ENCODE measurements at places on chromosomes 6 and 20.

- DNase-seq, result no peak
Observed at GRCh38 chr20:9668381-9668780, 154.0 kb downstream of the LAMP5 start.

GRCh38 chr20:42432496-42433334 lies 757.0 kb downstream of the PTPRT start:
- no peak for DNase-seq

DNA sequence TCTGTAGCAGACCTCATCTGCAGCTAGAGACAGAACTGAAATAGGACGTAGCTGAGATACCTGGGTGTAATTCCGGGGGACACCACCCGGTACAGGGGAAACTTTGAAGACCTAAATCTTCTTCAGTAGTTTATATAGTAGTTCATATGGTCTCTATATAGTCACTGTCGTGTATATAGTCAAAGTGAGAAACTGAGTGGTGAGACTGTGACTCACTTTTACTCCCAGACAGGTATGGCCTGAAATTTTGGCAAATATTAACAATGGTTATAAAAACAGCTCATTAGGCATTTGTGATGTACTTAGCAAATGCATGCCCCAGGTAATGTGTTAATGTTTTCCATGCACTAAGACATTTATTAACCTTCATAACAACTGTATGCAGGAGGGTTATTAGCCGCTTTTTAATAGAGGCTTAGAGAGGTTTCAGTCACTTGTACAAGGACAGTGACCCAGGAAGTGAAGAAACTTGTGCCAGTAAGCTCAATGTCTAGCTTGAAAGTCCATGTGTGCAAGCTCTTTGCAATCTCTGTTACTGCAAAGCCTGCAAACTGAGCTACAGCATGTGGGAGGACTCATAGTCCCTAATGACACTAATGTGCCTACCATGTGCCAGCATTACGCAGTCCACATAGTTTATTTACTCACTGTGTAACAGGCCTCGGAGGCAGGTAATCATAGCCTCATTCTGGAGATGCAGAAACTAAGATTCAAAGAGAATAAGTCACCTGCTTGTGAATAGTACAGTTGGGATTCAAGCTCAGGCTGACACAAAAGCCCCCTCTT lies 165.4 kb upstream of the CHD6 start:
- no peak for DNase-seq

- no peak for DNase-seq
Observed at GRCh38 chr6:52331793-52332457, 30.0 kb upstream of the PAQR8 start.
